Diencephalon (tissue), 1 donor: ENCODE measurements at places on chromosomes 16 and 17. TPM values are rescaled to one million over a fixed set of nuclear protein-coding genes. Genes with fewer than 3 reads are reported as not detected.

The PRR35 gene
- not detected for total RNA-seq

The TCAP gene
- total RNA-seq, result 1.4 TPM

The MGRN1 gene
- total RNA-seq, result 43.8 TPM

The ENPP7 gene
- not detected for total RNA-seq

The TEPSIN gene
- total RNA-seq, result 8.5 TPM

The ARSG gene
- 15.0 TPM for total RNA-seq

The ALOX15B gene
- not detected for total RNA-seq

The RGS9 gene
- total RNA-seq, result 35.5 TPM

The CACNG5 gene
- total RNA-seq, result 12.2 TPM

The PPL gene
- 13.4 TPM for total RNA-seq
